ENCODE measurements at places on chromosomes 12 and 14.
A peak's percentile ranks its signal among the peaks of the same experiment; 100 is the strongest.

- DNase-seq: no peak
Measured at GRCh38 chr12:15037091-15037687, 64.3 kb downstream of the PDE6H start.

GRCh38 chr12:52628841-52629240 is 10.5 kb upstream of the KRT73 start:
- no peak for DNase-seq

- peak; percentile 98 for DNase-seq
Measured at GRCh38 chr14:55398679-55399078, 13.0 kb downstream of the ATG14 start.

DNA sequence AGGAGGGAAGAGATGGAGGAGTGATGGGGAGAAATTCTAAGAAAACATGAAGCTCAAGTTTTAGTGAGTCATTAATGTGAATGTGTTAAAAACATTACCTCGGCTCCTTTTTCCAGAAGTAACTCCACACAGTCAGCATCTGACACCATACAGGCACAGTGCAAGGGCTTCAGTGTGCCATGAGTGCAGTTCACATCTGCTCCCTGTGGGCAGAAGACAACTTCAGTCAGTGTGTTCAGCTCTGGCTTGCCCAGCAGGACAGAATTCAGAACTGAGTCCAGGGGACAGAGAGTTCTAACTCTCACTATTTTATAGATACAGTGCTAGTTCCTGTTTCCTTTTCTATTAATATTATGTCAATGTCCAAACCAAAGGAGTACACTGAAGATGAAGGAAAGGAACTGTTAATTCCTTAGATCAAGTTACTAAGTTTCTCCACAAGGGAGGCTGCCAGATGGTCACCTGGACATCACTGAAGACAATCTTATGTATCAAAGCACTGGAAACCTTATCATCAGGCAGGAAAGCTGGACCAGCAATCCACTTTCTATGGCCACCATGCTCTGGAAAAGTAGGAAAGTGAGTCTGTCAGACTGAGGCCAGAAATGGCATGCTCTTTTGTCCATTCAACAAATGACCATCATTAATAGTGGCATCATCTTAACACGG is 6.1 kb downstream of the ASB8 start:
- DNase-seq: no peak

DNA sequence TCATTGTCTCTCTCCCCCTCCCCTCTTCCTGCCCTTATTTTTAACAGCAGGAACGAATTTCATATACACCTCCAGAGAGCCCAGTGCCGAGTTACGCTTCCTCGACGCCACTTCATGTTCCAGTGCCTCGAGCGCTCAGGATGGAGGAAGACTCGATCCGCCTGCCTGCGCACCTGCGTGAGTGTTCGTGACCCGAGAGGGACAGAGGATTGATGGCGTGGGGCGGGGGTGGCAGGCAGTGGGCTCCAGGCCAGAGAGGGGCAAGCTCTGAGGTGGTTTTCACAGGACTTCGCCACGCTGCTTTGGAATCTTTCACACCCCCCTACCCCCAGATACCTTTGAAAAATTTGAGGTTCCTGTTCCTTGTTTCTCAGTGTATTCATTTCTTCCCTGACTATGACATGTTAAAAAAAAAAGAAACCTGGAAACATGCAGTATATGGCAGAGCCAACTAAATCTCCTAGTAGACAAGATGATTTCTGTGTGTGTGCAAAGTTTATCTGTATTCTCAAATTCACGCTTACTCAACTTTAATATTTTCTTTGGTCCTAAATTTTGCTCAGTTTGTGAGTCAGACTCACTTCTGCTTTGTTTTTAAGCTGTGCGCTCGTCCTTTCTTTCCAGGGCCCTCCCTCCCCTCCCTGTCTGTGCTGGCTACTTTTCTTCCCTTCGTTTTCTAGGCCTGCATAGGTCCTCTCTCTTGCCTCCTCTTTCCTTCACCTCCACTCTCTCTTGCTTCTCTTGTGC is 103.1 kb downstream of the ETV6 start:
- DNase-seq: no peak

DNA sequence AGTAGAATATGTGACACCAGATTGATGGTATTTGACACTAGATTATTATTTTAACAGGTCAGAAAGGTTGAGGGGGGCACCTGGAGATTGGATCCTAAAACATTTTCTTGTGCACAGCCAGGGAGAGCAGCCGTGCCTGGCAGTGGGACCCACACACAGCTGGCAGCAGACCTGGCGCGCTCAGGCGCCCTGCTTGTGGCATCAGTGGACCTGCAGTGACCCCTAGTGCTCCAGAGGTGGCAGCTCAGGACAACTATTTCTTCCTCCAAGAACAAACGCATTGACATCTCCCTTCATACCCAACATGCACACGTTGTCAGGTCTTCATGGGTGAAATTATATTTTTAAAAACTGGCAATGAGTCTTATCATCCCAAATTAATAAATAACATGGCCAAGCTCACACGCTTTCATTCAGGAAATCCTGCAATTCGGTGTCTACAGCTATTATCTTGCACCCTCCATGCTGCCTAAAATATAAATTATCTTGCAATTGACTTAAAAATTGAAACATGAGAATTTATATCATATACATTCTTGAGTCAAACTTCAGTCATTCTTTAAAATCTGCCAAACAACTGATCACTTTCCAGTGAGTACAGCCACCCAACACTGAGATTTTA is 7.7 kb upstream of the TMEM132D start:
- DNase-seq: peak; percentile 75

DNA sequence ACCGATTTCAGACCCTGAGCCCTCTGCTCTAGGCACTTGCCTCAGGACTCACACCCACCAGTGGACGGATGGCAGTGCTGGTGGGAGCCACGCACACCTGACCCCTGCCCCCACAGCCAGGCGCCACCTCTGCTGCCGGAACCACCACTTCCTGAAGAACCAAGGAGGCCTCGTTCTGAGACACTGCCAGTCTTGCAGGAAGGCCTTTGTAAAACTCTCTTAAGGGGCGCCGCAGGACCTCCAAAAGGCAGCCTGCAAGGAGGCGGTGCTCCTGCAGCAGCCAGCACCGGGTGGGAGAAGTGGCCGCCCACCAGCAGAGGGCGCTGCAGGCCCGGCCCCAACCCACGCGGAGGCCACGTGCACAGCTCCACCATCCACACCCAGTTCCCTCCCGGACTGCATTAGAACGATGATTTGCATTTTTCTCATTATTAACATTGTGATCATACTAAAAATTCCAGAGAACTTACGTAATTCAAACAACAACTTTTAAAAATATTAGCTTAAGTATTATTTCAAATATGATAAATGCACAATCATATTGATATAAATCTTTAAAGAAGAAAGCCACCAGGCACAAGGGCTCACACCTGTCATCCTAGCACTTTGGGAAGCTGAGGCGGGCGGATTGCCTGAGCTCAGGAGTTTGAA is 12.8 kb downstream of the STX2 start:
- DNase-seq: peak; percentile 85

- no peak for DNase-seq
Measured at GRCh38 chr12:91613223-91613779, 430.7 kb upstream of the DCN start.

- no peak for DNase-seq
Measured at GRCh38 chr14:39291701-39292100, 58.0 kb downstream of the MIA2 start.

- peak; percentile 74 for DNase-seq
Measured at GRCh38 chr14:57492859-57493258, 798 bp downstream of the CCDC198 start.

DNA sequence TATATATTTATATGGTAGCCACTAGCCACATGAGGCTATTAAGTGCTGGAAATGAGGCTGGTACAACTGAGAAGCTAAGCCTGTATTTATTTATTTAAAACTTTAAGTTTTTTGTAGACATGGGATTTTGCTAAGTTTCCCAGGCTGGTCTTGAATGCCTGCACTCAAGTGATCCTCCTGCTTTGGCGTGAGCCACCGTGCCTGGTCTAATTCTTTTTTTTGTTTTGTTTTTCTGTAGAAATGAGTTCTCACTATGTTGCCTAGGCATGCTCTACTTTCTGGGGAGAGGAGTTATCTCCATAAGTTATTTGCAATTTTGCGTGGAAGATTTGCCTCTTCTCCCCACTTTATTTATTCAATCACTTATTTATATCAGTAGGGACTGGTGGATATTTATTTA is 4.8 kb upstream of the SNRNP35 start:
- DNase-seq: no peak

GRCh38 chr14:104295681-104296387 is 157.4 kb downstream of the KIF26A start:
- no peak for DNase-seq

DNA sequence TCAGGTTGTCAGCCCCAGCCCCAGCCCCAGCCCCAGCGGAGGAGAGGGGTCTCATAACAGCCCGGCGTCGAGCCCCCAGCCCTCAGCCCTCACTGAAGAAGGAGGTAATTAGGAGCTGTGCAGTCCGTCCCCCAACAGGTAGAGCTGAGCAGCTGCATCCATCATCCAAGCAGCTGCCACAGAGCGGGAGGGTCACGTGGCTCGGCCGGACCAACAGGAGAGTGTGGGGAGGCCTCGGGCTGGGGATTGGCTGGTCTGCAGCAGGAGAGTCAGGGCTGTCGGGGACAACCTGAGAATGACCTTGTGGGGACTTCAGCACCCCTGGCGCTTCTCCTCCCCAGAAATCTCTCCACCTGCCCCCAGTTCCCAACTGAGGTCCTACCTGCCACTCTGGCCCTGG is 29.6 kb downstream of the SMUG1 start:
- no peak for DNase-seq

DNA sequence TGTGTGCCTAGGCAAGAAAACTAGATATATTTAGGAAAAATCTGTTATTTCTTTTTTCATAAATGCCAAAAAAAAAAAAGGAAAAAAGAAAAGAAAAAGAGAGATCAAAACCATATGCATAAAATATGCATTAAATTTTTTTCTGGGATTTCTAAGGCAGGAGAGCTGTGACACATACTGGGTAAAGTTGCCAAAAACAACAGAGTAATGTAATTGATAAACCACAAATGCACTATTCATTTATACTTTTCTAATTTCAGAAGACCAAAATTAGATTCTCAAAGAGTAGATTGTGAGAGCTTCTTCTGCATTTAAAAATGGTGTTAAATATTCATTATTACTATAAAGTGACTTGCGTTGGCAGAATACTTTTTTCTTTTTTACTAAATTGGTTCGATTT is 673.8 kb upstream of the MGAT4C start:
- peak; percentile 21 for DNase-seq

- DNase-seq: no peak
Measured at GRCh38 chr14:70718383-70719118, 76.8 kb downstream of the TTC9 start.

DNA sequence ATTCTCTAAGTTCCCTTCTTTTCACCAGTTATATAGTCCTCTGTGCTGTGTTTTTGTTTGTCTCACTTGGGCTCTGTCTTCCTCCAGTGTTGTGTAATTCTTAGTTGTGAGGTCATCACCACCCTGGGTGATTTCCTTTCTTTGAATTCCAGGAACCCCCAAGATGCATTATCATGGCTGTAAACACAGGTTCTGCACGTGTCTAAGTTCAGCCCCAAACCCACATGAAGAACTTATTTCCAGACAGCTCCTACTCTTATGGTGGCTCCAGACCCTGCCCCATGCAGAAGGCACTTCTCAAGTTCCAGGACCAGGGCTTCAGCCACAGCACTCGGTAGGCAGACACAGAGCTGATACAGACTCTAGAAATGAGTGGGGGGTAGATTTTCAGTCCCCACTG is 560.5 kb downstream of the BCL11B start:
- no peak for DNase-seq

DNA sequence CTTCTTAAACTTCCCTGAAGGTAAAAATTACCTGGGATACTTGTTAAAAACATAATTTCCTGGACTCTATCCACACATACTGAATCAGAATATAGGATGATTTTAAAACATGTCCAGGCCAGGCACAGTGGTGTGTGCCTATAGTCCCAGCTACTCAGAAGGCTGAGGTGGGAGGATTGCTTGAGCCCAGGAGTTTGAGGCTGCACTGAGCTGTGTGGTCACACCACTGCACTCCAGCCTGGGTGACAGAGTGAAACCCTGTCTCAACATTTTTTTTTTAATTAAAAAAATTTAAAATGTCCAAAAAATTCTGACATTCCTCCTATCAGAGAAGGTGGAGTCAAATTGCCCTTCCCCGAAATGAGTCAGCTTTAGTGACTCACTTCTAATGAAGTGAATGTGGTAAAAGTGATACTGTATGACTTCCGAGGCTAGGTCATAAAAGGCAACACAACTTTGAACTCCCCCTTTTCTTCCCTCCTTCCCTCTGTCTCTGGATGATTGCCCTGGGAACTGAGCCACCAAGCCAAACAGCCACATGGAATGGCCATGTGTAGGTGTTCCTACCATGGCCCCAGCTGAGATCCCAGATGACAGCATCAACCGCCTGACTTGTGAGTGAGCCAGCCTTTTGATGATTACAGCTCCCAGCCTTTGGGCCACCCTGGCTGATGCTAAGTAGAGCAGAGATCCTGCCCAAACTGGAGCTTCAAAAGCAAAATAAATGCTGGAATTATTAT is 36.3 kb downstream of the LIMA1 start:
- peak; percentile 99 for DNase-seq

DNA sequence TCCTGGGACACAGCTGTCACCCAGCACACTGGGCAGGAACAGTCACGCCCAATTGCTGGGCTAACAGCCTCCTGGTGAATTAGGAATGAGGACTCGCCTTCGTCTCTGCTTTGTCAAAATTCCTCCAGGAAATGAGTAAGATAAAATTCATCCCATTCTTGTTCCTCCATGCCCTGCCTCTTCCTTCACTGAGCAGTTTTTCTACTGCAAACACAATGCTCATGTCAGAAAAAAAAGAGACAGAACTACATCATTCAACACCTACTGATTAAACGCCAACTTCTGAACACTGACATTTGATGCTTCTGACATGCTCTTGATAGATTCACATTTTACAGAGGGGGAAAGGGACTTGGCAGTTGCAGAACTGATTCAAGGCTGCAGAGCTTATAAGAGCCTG is 37.5 kb upstream of the DTX1 start:
- peak; percentile 48 for DNase-seq

GRCh38 chr14:78790271-78790670 is 620.1 kb downstream of the NRXN3 start:
- DNase-seq: peak; percentile 2

DNA sequence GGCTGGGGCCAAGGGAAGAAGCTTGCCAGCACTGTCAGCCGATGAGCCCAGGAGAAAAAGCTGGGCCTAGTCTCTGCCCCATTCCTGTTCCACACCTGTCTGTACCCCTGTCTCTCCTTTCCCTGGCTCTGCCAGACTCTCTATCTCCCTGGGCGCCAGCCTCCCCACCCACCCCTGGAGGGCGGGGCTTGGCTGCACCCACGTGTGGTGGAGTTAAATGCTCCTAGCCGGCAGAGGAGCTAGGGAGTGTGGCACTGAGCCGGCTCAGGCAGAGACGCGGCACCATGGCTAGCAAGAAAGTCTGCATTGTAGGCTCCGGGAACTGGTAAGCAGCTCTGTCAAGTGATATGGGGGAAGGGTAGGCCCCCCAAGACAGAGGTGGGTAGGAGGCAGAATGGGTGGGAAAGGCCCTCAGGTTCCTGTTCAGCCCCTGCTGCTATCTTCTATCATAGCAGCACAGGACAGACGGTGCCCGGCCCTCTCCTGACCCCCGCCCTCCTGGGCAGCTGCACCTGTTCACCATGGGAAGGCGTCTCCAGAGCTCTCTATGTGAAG is at the start of gene GPD1:
TSS of gene GPD1 (plus strand) at position 242 of the 555 bp plus-strand sequence. CDS start at position 285, 43 bp downstream.
- peak; percentile 29 for DNase-seq
